NCI-H1092 (cell line): ENCODE measurements at places on chromosomes 3 and 15.

GRCh38 chr3:98744283-98744682, 18.9 kb upstream of the ST3GAL6 start:
- no peak for DNase-seq

- DNase-seq, result no peak
These were observed 18.4 kb upstream of the EMC3 start for GRCh38 chr3:10004960-10005564.

DNA sequence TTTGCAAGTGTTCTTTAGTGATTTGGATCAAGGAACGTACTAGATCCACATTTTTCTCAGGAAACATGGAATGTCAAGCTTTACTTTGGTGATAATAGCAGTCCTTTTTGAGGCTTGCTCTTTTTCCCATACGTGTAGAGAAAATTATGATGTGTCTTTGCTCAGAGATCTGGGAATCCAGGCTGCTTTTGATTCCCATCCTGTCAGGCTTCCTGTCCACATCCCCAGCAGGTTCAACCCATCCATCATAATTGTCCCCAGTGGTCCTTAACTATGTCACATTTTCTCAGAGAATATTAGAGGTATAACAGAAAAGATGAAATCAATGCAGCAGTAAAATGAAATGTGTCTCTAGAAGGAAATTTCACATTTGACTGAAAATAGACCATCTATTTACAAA, 111.4 kb downstream of the IQCH start:
- DNase-seq, result no peak

DNA sequence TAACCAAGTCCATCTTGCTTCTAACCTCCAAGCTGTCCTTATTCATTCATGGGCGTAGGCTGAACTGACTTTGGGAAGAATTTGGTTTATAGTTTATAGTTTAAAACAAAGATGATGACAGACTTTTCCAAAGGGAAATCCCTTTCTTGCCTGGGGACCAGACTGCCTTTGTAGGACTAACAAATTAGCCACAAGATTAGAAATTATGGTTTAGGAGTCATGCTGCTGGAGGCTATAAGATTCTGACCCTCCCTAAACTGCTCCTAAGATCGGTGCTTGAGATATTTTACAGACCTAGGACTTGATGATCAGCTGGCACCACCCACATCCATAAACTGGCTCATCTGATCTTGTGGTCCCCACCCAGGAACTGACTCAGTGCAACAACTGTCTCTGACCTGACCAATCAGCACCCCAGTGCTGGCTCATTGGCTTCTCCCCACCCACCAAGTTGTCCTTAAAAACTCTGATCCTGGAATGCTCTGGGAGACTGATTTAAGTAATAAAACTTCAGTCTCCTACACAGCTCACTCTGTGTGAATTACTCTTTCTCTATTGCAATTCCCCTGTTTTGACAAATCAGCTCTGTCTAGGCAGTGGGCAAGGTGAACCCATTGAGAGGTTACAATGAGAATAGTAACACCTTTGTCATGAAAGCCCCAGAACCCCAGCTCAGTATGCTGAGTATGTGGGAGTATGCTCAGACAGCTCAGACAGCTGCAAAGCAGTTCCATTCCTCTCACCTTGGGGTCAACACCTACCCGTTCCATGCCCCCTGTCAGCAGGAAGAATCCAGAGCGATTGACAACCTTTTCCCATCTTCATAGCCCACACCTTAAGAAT, 51.6 kb upstream of the C15orf39 start:
- DNase-seq, result no peak

- DNase-seq, result no peak
These were observed 954.2 kb downstream of the CADM2 start for GRCh38 chr3:85912980-85913379.

- no peak for DNase-seq
These were observed 58.9 kb upstream of the SLC6A6 start for GRCh38 chr3:14343338-14344112.

DNA sequence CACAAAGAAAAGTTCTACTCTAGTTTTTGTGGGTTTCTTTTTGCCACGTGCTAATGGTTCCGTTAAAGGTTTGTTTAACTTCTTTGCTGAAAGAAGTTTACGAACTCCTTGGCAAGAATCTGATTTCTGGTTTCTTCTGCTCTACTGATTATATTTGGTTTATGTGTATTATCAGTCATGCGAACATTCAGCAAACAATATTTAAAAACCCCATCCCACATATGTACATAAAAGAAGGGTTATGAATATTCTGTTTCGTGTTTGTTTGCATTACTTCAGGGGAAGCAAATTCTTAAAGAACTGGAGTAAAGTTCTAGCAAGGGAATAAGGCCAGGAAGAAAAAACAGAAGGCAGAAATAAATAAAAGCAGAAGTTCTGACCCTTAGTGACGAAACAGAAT, 9.8 kb downstream of the LARS2 start:
- DNase-seq, result no peak

GRCh38 chr15:51736751-51737521, 519 bp downstream of the LYSMD2 start:
- peak; percentile 22 for DNase-seq

GRCh38 chr15:34621675-34622074, 38.2 kb upstream of the GOLGA8B start:
- DNase-seq, result peak; percentile 0

DNA sequence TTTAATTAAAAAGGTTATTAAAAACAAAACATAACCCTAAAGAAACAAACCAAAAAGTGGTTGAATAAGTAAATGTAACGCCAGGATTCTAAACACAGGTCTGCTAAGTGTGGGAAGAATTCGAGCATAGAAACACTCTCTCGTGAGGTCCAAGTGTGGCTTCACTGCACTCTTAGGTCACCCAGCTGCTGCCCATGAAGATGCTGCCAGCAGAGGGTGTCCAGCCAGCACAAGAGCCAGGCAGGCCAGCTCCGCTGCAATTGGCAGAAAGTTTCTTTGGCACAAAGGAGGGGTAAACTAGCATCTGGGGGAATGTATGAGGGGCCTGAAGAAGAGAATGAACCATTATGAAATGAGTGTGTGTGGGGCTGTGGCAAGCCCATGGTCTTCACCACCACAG, 215.7 kb upstream of the FEZF2 start:
- DNase-seq, result no peak

DNA sequence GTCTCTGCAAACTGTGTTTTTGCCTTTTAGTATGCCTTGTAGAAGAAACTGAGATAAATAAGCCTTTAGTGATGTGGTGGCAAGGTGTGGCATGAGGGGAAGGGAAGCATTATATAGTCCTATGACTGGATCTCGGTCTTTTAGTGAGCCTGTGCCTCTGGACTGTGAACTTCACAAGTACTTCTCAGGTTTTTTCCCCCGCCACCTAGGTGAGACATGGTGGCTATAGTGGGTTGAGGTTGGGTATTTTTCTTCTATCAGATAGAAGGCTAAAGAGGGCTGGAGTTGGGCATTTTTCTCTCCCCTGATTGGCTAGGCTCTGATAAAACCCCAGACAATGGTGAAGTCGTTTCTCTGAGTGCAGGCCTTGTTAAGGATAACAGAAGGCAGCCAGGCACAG, 38.7 kb upstream of the ZFAND6 start:
- no peak for DNase-seq

- DNase-seq, result no peak
These were observed 892.3 kb downstream of the CADM2 start for GRCh38 chr3:85851071-85851470.
